ENCODE measurements at places on chromosomes 4 and X.

- DNase-seq = peak; percentile 95
These were observed 24.2 kb upstream of the RASL11B start for GRCh38 chr4:52837716-52838558.

- DNase-seq = no peak
These were observed 1165.0 kb upstream of the TENM3 start for GRCh38 chr4:181078196-181078595.

- DNase-seq = no peak
These were observed 1114.6 kb upstream of the AGA start for GRCh38 chr4:178556796-178557195.

DNA sequence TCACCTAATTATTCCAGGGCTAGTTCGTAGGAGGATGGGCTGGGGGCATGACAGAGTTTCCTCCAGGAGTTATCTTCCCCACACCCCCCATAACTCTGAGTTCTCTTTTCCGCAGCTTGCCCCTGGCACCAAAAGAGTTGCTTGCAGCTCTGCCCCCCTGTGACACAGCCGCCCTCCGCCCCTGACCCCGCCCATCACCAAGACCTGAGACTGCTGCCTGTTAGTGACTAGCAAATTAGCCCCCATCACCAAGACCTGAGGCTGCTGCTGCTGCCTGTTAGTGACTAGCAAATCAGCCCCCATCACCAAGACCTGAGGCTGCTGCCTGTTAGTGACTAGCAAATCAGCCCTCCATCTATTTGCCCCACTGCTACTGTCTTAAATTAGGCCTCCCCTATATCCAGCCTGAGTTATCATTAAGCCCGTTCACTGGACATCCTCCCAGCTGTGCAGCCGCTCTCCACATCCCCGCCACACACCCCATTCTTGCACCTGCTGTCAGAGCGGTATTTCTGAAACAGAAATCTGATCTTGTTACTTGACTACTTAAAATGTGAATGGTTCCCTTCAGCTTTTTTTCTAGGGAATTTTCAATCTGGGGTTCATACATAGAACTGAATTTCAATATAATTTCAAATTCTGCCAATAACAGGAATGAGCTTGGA is 1.5 kb upstream of the PAPSS1 start:
- DNase-seq = peak; percentile 73

DNA sequence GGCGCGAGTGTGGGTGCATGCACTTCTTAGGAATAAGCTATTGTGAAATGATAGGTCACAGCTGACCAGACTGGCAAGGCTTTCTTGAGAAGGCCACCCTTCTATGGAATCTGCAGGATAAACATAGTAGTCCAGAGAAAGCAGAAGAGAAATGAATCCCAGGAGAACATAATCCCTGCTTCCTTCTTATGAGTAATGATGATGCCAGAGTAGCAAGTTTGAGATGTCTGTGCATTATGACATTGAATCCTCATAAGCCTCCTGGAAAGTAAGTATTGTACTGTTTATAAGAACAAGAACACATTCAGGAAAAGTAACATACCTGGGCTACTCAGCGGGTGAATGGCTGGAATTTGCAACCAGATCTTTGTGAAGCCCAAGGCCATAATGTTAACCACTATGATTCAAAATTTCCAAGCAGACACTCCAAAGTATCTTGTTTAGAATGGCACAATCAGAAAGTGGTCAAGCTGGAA is 272.1 kb upstream of the HS3ST1 start:
- DNase-seq = peak; percentile 45

DNA sequence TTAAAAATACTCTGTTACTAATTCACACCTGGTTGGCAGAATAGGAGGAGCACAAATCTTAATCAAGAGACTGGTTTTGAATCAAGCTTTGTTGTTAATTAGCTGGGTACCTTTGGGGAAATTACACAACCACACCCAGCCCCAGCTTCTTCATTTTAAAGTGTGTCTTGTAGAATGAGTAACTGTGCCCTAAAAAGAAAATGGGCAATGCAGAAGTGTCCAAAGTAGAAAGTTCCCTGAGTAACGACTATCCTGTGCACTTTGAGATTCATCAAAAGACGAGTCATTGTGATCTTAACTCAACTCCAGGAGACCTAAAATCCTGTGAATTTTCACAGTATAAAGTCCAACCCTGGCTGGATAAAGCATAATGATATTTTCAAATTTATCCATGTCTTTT is 792.3 kb upstream of the HS3ST1 start:
- no peak for DNase-seq

DNA sequence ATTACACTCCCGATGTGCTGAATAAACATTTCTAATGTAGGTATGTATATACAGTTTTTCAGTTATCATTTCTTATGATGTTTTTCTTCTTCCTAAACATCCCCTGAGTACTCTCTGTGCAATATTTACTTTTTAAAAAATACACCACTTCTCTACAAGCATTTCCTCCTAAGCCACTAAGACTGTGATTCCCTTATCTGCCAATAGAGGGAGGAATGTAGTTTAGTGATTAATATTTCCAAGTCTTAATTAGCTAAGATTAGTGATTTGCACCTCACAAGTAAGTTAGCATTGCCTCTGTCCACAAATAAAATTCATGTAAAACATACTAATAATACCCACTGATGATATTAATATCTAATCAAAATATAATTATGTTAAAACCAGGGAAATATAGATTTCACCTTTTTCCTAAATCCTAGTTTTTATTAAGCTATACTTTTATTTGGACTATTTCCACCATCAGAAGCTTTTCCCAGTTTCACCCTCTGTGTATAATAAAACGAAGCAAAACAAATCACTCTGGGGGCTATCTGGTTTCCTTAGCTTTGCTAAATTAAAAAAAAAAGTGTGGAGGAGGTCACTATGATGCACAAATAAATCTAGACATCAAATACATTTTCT is 909.1 kb downstream of the FAT4 start:
- DNase-seq = peak; percentile 37

GRCh38 chrX:49910344-49910743 is 12.1 kb upstream of the CLCN5 start:
- DNase-seq = no peak

- DNase-seq = no peak
These were observed 2.7 kb downstream of the SCML2 start for GRCh38 chrX:18351784-18352183.

GRCh38 chrX:36804066-36804465 is 204.1 kb upstream of the FAM47C start:
- no peak for DNase-seq

- peak; percentile 3 for DNase-seq
These were observed 138.6 kb upstream of the SMARCAD1 start for GRCh38 chr4:94068753-94069719.

GRCh38 chr4:94843216-94843615 is 85.5 kb downstream of the BMPR1B start:
- DNase-seq = no peak

- no peak for DNase-seq
These were observed 68.4 kb downstream of the PSAPL1 start for GRCh38 chr4:7366180-7366945.

DNA sequence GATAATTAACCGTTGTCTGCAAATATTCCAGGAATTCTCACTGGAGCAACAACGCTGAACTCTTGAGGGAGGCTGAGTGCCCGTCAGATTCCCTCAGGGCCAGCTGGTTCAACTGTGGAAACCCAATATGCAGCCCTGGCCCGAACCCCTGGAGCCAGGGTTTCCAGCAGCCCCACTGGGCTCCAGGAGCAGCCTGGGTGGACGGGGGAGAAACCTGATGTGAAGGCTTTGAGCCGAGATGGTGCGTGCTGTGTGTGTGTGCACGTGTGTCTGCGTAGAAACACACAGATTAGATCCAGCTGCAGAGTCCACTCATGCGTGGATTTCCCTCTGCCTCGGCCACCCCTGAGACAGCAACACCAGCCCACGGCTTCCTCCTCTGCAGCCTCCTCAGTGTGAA is 19.4 kb upstream of the SLC25A6 start:
- no peak for DNase-seq

DNA sequence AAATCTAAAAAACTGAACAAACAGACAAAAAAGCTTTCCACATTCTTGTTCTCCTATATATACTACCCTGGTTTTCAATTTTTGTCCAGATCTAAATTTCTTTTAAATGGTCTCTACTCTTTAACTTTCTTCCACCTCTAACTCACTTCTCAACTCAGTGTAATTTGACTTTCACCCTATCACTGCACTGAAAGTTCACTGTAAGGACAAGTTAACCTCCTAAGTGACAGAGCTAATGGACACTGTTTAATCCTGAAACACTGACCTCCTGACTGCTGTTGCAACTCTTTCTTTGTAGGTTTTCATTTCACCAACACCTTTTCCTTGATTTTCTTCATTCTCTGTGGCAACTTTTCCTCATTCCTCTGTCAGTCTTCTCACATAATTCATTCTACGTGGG is 50.0 kb downstream of the ATOH1 start:
- DNase-seq = no peak

DNA sequence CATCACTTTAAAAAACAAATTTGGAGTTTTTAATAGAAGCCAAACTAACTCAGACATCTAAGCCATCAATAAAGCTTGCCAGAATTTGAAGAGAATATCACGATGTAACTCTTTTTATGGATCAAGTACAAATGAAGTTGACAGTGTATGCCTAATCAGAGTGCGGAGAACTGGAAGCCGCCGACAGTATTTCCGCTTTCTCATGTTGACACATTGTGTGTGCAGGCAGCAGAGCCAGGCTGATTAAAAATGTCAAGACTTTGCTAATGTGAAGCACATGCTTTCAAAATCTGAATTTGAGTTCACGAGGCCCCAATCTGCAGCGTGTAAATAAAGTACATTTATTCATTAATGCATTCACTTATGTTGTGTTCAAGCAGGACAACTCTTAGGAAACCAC is 161.2 kb downstream of the TENM3 start:
- DNase-seq = no peak

GRCh38 chrX:34560180-34560579 is 96.9 kb downstream of the TMEM47 start:
- no peak for DNase-seq

- DNase-seq = no peak
These were observed 169.7 kb downstream of the FRMPD4 start for GRCh38 chrX:12307961-12308360.

- no peak for DNase-seq
These were observed 102.4 kb upstream of the TBL1X start for GRCh38 chrX:9362363-9362928.

GRCh38 chrX:23435575-23435974 is 100.9 kb downstream of the PTCHD1 start:
- DNase-seq = no peak

DNA sequence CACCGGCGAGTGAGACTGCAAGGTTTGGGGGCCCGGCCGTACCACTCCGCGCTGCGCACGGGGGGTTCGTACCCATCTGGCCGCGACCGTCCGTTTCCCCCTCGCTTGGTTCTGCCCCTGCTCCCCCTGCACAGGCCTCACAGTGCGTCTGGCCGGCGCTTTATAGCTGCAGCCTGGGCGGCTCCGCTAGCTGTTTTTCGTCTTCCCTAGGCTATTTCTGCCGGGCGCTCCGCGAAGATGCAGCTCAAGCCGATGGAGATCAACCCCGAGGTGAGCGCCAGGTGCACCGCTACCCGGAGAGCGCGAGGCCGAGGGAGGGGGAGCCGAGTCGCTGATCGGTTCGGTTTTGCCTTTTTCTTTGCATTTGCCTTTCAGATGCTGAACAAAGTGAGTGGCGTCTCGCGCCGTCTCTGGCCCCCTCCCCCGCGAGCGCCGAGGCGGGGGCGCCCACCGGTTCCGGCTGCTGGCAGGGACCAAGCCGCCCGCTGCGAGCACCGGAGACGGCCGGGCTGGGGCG is at the start of gene UCHL1:
Gene UCHL1 (plus strand): TSS at position 189 of the 517 bp plus-strand sequence. CDS start 49 bp downstream, at position 238.
- peak; percentile 51 for DNase-seq

Data from myocyte (in vitro differentiated cells).